A549 treated with GW870086 at 1 μM for 4 hours (cell line): ENCODE measurements at places on chromosomes 13 and 19. TPM values are rescaled to one million over a fixed set of nuclear protein-coding genes. Genes with fewer than 3 reads are reported as not detected.

The CTXN1 gene
- 10.4 to 21.1 TPM (median 20.1 TPM) in 5 replicates for total RNA-seq

The CPB2 gene
- not detected in 5 replicates for total RNA-seq

The TRPC4 gene
- total RNA-seq: not detected in 5 replicates

The NKPD1 gene
- total RNA-seq: 0.17 to 0.34 TPM (median 0.28 TPM) in 5 replicates

The RCBTB2 gene
- total RNA-seq: 0.94 to 1.3 TPM (median 1.1 TPM) in 5 replicates

The NTF4 gene
- total RNA-seq: 0.42 to 0.61 TPM (median 0.54 TPM) in 5 replicates

The ILF3 gene
- 140 to 173 TPM (median 160 TPM) in 5 replicates for total RNA-seq

The CEACAM20 gene
- total RNA-seq: 0.10 TPM in 1 of 5 replicates, not detected in the others

The PGLYRP2 gene
- not detected in 5 replicates for total RNA-seq

The ZNF729 gene
- not detected in 5 replicates for total RNA-seq

The RNF17 gene
- not detected in 5 replicates for total RNA-seq

The LILRA5 gene
- not detected in 5 replicates for total RNA-seq

The LYPD5 gene
- total RNA-seq: 0.09 to 0.29 TPM (median 0.21 TPM) in 4 of 5 replicates, not detected in the other

The FPR3 gene
- total RNA-seq: not detected in 5 replicates

The IFI30 gene
- 10.5 to 19.6 TPM (median 14.6 TPM) in 5 replicates for total RNA-seq

The ARRDC5 gene
- not detected in 5 replicates for total RNA-seq

The CEACAM7 gene
- total RNA-seq: 0.08 to 0.17 TPM in 2 of 5 replicates, not detected in the others

The SBK2 gene
- total RNA-seq: 1.3 to 2.3 TPM (median 1.8 TPM) in 5 replicates

The CYP2A6 gene
- not detected in 5 replicates for total RNA-seq

The FXYD7 gene
- total RNA-seq: 0.31 to 0.40 TPM in 2 of 5 replicates, not detected in the others

The GNG7 gene
- total RNA-seq: 0.05 to 0.08 TPM (median 0.06 TPM) in 4 of 5 replicates, not detected in the other

The CBLC gene
- not detected in 5 replicates for total RNA-seq

The SELENOV gene
- total RNA-seq: not detected in 5 replicates
